ENCODE measurements at places on chromosomes 1 and 21. TPM values are rescaled to one million over a fixed set of nuclear protein-coding genes. Genes with fewer than 3 reads are reported as not detected.

MAP3K21 gene
- total RNA-seq: 0.46 TPM

SLC16A4 gene
- 91.4 TPM for total RNA-seq

ASCL5 gene
- total RNA-seq: not detected

CD1D gene
- 8.0 TPM for total RNA-seq

ACTL8 gene
- 0.09 TPM for total RNA-seq

TSSK3 gene
- total RNA-seq: 0.43 TPM

Data from smooth muscle cell of bladder (primary cell).